ENCODE measurements at places on chromosomes 2 and 18. TPM values are rescaled to one million over a fixed set of nuclear protein-coding genes. Genes with fewer than 3 reads are reported as not detected.

Gene IAH1
- total RNA-seq: 25.0 TPM

Gene PLA2R1
- total RNA-seq: 5.8 TPM

Gene CEP76
- 10.1 TPM for total RNA-seq

Gene TANC1
- 41.2 TPM for total RNA-seq

Gene CYP26B1
- 5.1 TPM for total RNA-seq

Gene DSC1
- total RNA-seq: not detected

Gene PPP1R1C
- 2.7 TPM for total RNA-seq

Gene RAB11FIP5
- total RNA-seq: 20.2 TPM

Gene ABCB11
- 2.1 TPM for total RNA-seq

Gene SLC19A3
- total RNA-seq: 63.8 TPM
